Activated CD4-positive, CD25-positive, alpha-beta regulatory T cell (primary cell): ENCODE measurements at places on chromosomes 16 and 17.

DNA sequence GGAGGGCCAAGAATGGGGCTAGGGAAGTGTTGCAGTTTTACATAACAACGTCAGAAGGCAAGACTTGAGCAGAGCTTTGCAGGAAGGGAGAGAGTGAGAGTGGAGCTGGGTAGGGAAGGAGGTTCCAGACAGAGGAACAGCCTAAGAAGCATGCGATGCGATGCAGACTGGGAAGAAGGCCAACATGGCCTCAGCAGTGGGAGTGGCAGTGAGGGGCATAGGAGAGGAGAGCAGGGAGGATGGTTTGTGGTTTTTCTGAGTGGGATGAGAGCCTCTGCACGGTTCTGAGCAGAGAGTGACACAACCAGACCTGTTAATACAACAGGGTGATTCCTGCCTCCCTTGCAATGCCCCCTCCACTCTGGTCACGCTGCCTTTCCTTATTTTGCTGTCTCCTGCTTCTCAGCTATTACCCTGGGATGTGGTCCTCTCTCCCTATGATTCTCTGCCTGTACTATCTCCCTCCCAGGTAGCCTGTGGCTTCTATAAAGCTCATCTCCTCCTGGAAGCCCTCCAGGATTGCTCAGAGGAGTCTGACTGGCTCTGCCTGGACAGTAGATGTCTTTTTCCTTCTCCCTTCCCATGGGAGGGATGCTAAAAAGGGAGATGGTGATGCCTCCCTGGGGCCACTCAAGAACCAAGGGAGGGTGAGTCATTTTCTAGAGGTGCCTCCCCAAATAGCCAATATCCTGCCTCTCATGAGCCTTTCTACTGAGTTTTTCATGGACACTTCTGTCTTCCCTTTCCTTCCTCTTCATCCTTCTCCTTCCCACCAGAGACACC, 38.7 kb upstream of the NGFR start:
- DNase-seq: no peak

GRCh38 chr16:58614212-58614611, 15.4 kb downstream of the CNOT1 start:
- no peak for DNase-seq

- no peak for DNase-seq
These were observed 26.1 kb downstream of the MRPS23 start for GRCh38 chr17:57823469-57824401.

GRCh38 chr16:88734361-88734728, 28.0 kb downstream of the CTU2 start:
- DNase-seq: no peak

DNA sequence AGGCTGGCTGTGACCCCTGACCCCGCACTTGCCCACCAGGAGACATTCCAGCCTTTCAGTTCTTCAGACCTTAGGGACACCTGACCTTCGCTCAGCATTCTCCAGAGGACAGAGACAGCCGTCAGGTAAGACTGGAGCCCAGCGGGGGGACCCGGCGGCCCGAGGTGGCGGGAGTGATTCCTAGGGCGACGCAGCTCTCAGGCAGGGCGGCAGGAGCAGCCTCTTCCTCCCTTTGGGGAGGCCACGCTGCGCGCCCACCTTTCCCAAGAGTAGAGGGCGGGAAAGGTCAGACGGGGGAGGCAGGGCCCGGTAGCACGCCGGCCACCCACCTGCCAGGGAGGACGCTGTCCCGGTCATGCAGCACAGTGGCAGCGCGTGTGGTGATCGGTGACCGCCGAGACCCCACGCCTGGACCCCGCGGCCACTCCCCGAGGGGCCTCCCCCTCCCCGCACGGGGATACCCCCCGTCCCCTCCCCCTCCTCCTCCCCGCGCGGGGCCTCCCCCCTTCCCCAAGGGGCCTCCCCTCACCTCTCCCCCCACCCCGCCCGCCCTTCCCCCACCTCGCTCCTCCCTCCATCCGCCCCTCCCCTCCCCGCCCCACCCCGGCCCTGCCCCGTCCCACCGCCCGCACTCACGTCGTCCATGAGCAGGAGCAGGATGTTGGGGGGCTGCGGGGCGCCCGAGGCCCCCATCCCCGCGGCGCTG, 472 bp downstream of the GALNS start:
- DNase-seq: no peak
